ENCODE measurements at places on chromosomes 6 and 20.

DNA sequence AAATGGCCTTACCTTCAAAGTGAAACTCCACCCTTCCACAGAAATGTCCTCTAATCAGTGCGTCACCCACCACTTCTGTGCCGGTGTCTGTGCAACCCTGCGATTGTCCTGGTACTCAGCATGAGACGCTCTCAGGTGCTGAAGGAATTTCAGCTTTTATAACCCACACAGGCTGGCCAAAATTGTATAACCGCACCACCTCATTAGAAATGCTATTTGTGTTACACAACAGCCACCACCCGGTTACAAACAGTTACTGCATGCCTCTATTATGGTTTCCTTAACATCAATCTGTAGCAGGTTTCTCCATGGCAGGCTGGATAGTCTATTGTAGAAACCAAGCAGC is 51.5 kb downstream of the SLC23A2 start:
- no peak for DNase-seq

DNA sequence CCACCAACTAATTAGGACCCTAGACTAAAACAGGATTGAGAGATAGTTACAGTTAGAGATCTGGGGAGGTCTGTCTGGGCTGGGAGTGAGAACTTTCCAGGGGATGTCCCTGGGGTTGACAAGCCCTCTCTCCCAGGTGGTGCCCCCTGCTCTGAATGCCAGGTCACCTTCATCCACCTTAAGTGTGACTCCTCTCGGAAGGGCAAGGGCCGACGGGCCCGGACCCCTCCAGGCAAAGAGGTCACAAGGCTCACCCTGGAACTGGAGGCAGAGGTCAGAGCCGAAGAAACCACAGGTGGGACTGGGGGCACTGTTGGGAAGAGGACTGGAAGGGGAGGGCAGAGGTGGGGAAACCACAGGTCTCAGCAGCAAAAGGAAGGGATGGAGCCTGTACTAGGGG is 17.0 kb upstream of the ZNF76 start:
- no peak for DNase-seq

- no peak for DNase-seq
These were observed 773.3 kb upstream of the DEFB115 start for GRCh38 chr20:30484009-30484748.

DNA sequence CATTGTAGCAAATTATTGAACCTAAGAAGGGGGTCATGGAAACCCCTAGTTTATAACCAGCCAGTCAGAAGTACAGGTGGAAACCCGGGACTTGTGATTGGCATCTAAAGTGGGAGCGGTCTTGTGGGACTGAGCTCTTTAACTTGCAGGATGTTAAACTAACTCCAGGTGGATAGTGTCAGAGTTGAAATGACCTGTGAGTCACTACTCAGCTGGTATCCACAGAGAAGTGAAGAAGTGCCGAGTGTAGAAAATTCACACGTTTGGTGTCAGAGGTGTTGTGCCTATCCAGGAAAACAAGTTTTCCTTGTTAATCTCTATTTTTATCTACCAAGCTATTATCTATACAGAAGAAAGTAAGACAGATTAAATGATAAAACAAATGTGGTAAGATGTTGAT is 179.7 kb downstream of the ADGRG6 start:
- no peak for DNase-seq

DNA sequence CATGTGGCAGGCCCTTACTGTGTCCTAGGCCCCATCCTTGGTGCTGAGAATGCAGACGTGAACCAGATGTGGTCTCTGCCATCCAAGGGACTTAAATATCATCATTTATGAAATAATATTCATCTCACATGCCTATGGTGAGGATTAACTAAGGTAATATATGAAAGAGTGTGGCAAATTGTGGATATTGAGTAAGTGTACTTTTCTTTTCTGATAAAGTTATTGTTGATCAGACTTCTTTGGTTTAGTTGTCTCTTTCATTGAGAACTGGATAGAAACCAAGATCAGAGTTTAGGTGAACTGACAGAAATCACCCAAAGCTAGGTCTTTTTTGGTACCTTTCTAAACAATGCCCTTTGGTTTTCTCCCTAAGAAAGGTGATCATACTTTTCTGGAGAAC is 5.0 kb downstream of the CHMP4B start:
- no peak for DNase-seq

- DNase-seq = no peak
These were observed 890.0 kb upstream of the CITED2 start for GRCh38 chr6:140264431-140264830.

- DNase-seq = no peak
These were observed 79.0 kb upstream of the POPDC3 start for GRCh38 chr6:105258816-105259215.

GRCh38 chr20:730005-730404 is 38.3 kb downstream of the SLC52A3 start:
- no peak for DNase-seq

- DNase-seq = no peak
These were observed 283.0 kb downstream of the SMOC2 start for GRCh38 chr6:168724033-168724432.

DNA sequence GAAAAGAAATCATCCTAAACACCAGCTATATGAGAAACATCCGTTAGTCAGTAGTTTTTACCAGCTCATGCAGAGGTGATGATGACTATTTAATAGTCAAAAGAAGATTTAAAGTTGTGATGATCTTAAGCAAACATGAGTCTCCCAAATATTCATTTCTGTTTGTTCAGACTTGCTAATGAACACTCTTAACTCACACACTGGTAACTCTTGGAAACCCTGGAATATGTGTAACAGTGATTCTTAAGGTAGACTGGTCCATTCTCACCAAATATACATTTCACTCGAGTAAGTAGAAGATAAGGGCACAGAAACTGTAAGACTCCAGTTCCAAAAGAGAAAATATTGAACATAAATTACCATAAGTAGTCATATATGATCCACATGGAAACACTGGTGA is 29.1 kb downstream of the RSPO3 start:
- DNase-seq = no peak

- no peak for DNase-seq
These were observed 76.1 kb upstream of the PHACTR1 start for GRCh38 chr6:12640438-12640837.

DNA sequence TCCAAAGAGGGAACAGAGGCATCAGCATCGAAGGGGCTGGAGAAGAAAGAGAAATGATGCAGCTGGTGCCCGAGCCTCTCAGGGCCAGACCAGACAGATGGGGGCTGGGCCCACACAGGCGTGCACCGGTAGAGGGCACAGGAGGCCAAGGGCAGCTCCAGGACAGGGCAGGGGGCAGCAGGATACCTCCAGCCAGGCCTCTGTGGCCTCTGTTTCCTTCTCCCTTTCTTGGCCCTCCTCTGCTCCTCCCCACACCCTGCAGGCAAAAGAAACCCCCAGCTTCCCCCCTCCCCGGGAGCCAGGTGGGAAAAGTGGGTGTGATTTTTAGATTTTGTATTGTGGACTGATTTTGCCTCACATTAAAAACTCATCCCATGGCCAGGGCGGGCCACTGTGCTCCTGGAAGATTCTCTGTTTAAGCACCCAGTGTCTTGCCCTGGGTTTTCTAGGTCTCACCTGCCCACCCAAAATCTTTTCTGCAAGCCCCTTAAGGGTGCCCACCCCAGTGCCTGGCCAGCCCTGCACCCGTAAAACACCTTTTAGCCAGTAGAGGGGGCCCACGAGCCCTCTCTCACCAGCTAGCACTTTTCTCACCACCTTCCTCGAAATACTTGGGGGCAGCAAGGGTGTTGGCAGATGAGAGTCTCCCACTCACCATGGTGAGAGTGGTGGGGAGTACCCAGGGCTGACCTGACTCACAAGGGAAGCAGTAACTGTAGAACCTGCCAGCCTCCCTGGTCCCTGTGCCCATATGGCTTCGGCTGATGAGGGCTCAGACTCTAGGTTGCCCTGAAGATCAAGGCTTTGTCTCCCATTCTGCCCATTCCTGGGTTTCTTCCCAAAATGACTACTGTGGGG is 35.7 kb upstream of the ID1 start:
- no peak for DNase-seq

- no peak for DNase-seq
These were observed 49.8 kb downstream of the MYH7B start for GRCh38 chr20:35005463-35005961.

GRCh38 chr6:69584913-69585729 is 211.7 kb downstream of the LMBRD1 start:
- no peak for DNase-seq

DNA sequence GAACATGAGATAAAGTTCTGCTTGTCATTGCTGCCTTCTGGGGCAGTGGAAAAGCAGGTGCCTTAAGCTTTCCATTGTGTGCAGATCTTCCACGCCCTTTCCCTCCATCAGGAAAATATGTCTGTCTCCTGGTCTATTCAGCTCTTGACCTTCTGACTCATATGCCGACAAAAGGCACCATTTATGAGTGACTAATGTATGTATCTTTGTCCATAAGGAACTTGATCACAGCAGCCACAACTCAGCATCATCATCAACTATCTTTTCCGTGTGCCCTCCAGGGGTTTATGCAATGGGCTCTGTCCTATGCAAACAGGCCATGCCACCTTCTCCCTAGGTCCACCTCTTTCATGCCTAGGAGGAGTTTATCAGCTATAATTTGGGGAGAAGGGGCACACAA is 102.7 kb upstream of the QKI start:
- peak; percentile 16 for DNase-seq

DNA sequence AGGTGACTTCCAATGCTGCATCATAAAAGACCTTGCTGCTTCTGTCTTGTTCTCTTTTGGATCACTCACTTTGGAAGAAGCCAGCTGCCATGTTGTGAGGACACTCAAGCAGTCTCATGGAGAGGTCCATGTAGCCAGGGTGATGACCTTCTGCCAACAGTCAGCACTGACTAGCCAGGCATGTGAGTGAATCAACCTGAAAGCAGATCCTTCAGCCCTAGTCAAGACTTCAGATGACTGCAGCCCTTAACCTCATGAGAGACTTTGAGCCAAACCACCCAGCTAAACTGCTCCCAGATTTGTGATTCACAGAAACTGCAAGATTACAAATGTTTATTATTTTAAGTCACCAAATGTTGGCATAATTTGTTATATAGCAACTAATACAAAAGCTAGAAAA is 86.0 kb upstream of the IYD start:
- no peak for DNase-seq

DNA sequence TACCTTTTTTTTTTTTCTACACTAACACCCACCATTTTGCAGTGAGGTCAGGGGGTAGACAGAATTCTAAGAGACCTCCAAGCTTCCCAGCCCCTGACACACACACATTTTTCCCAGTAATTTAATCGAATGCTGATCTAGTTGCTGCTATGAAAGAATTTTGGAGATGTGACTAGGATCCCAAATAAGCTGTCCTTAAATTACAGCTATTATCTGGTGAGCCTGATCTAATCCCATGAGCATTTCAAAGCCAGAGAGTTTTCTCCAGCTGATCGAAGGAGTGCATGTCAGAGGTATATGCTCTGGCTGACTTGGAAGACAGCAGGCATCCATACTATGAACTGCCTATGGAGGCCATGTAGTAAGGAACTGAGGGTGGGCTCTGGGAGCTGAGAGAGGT is 503.8 kb upstream of the MARCKS start:
- DNase-seq = no peak

- DNase-seq = no peak
These were observed 227.0 kb upstream of the CST7 start for GRCh38 chr20:24721891-24722568.

DNA sequence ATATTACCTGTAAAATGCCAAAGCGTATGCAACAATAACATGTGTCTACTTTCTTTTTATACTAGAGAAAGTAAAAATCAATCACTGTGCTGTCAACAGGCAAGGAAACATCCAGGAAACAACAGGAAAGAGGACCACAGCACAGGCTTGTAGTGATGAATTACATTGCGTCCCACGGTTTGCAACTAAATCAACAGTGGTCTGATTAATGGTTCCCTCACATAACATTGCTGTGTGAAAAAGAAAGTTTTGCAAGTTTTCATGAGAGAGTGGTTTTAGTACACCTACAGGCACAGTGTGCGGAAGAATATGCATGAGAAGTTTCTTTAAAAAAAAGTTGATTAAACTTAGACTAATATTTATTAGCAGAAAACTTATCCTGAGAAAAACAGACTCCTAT is 329.5 kb upstream of the HSF2 start:
- no peak for DNase-seq

- DNase-seq = no peak
These were observed 41.3 kb downstream of the PCNA start for GRCh38 chr20:5078399-5078958.

DNA sequence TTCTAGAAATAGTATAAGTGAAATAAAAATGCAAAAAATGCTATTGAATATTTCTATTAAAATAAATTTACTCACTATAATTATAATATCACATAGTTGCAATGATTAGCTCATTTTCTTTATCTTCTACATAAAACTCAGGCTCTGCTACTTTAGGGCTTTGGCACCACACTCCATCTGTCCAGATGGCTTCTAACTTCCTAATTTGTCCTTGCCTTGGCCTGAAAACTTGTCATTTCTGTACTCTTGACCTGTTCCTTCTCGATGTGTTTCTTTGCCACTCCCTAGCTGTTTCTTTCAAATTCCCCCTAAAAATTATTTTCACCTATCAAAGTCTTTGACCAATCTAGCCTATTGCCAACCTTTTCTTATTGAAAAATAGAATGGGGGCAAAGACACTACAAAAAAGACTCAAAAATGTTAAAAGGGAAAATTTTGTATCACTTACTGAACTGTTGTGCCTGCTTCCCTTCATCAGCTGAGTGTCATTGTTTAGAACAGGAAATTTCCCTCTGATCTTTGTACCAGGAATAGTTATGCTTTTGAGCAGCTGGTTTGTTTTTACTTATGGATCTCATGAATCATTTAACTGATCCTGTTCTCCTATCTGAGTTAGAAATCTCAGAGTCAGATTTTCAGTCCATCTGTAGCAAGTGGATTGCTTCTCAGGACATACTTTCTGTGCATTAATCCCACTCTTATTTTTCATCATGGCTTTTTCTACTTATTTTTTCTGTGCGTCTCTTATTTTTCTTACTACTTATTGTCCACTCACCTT is 279.2 kb upstream of the CNR1 start:
- no peak for DNase-seq

- DNase-seq = no peak
These were observed 13.0 kb downstream of the HM13 start for GRCh38 chr20:31527266-31527665.

GRCh38 chr20:64199395-64199794 is 35.1 kb downstream of the MYT1 start:
- no peak for DNase-seq

DNA sequence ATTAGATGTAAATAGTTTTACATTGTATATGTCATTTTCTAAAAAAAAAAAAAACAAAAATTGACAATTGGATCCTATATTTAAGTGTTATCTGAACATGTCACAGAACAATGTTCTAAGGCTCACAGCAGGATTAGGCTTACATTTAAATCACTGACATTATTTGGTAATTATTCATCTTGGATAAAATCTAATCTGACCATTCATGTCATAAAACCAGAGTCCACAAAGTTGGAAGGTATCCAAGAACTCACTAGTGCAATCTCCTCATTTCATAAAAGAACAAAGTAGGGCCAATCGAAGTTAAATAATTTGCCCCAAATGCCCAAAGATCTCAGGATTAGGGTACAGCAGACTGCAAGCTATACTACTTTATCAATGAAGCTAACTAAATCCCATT is 73.0 kb downstream of the PDSS2 start:
- DNase-seq = no peak

- DNase-seq = no peak
These were observed 125.0 kb upstream of the ID4 start for GRCh38 chr6:19712012-19712688.

- DNase-seq = peak; percentile 28
These were observed 662 bp downstream of the ENTPD6 start for GRCh38 chr20:25195962-25196785.

Data from HCT116 (cell line).